ENCODE measurements at places on chromosomes 3 and 15.

- no peak for DNase-seq
These were observed 38.9 kb downstream of the TOPAZ1 start for GRCh38 chr3:44280631-44281030.

- no peak for DNase-seq
These were observed 79.2 kb downstream of the SEMA5B start for GRCh38 chr3:122948408-122948807.

- no peak for DNase-seq
These were observed 10.6 kb downstream of the RPS27L start for GRCh38 chr15:63146684-63147083.

DNA sequence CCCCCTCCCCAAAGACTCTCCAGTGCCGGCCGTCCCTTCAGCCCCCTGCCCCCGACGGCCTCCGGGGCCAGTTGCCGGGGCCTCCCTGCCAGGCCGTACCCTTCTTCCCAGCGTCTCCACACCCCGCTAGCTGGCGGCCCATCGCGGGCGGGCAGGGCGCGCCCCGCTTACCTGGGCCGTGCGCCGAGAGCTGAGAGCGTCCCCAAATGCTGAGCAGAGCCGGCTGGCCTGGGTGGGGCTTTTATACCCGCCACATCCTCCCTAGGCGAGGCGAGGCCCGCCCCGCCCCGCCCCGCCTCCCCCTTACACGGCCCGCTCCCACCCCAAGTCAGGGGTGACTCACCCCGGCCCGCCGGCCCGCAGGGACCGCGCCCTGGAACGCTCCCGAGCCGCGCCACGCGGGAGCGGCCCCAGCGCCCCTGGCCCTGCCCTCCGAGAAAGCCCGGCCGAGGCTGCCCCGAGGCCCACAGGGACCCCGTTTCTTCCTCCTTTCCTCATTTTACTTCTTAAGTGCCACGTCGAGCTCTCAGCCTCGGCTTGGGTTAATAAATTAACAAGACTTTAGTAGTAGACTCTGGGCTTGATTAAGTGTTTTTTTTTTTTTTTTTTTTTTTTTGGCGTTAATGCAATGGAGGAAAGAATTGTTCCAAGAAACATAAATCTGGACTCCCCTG is at the start of gene ANXA2:
Gene ANXA2, minus strand, starts transcription at position 215 of the 674 bp plus-strand sequence. CDS start 11,911 bp downstream, outside the sequence.
- DNase-seq = peak; percentile 51

- DNase-seq = no peak
These were observed 25.0 kb downstream of the LRRC58 start for GRCh38 chr3:120324190-120324589.
